ENCODE measurements at places on chromosomes 3 and 15.

- DNase-seq: no peak
Observed at GRCh38 chr3:130543322-130543721, 26.3 kb downstream of the COL6A6 start.

DNA sequence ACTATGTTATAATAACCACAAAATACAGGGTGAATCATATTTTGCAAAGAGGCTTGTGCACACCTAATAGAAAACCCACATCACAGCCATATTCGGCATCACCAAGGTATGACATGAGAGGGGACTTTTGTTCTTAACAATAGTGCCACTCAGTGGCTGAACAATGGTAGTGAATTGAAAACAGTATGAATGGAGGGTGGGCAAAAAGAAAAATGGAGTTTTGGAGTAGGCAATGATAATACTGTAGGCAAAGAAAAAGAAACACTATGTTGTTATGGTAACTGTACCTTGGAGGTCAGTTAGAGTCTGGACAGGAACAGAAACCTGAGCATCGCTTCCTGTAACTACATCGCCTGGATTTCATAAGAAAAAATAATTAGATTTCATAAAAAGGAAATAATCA is 348.6 kb downstream of the PLCL2 start:
- DNase-seq: peak; percentile 1

DNA sequence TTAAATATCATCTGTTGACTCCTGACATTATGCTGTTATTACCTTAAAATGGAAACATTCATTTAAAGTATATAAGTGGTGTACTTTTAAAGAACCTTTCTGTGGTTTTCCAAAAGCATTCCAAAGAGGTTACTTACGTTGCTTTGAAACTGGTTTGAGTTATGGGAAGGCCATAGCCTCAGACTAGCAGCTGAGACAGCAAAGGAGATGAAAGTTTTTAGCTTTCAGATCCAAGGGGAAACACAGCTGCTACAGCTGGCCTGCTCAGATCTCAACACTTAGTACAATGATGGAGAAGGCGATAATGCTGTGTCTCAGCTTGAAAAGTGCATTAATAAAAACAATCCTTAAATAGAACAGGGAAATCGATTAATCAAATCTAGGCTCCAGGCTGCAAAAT is 921.1 kb downstream of the ROBO1 start:
- no peak for DNase-seq

GRCh38 chr3:71069797-71070196 is 513.7 kb downstream of the FOXP1 start:
- DNase-seq: peak; percentile 47

DNA sequence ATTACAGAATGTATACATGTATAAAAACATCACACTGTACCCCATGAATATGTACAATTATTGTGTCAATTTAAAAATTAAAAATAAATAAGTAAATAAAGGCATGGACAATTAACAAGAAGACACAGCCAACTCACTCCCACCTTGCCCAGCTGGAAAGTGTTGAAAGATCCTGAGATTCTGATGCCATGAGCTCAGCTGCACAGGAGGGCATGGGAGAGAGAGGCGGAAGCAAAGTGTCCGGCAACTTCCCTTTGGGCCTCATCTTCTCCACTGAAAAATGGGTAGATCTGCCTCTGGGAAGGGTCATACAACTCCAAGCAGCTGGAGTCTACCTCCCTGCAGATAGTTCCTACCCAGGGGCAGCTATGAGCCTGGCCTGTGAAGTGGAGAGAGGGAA is 277.3 kb downstream of the UACA start:
- no peak for DNase-seq

DNA sequence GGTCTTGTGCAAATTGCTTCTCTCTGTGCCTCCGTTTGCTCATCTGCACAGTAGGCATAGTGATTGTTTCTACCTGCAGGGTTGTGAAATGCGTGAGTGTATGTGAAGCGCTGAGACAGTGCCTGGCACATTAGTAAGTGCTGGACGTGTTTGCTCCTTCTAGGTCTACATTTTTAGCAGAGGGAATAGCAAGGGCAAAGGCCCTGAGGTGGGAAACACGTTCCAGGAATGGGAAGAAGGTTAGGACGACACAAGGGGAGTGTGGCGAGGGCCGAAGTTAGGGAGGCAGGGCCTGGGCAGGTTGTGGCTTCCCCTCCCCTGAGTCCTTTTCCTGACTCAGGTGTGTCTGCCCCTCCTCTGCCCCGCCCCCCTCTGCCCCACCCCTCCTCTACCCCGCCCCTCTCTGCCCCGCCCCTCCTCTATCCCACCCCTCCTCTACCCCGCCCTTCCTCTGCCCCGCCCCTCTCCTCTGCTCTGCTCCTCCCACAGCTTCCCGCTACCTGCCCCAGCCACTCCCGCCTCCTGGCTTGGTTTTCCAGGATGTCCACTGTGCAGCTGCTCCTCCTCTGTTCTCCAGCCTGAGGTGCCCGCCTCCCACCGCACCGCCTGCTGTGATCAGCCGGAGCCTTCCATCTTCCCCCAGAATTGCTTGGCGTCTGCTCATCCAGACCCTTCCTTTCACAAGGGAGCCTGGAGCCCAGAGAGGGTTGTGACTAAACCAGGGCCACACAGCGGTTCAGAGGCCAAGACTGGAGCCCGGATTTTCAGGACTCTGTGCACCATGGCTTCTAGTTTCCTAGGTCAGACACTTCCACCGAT is 31.1 kb upstream of the SMAD6 start:
- DNase-seq: peak; percentile 52

DNA sequence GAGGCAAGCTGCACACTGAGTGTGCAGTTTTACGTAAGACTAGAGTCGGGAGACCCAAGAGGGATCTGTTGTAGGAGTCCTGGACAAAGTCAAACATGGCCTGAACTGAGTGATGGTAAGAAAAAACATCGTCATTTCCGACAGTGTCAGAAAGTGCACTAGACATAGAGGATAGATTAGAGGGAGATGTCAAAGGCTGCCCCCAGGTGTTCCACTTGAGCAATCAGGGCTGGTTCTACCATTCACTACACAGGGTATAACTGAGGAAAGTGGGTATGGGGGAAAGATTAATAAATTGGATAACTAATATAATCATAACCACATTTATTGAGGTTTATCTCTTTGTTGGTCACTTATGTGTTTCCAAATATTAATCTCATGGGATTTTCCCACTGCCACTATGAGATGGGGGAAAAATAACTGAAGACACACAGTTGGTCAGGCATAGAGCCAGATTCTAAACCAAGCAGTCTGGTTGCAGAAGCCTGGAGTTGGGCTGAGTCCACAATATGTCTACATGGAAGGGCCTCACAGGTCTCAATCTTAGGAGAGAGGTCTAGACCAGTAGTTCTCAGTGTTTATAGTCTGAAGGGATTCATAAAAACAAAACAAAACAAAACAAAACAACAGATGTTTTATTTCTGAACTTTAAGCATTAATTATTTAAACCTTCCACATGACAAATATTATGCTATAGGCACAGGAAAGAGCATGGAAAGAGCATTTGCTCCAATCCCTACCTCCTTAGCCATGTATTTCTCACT is 766.5 kb downstream of the NTRK3 start:
- DNase-seq: no peak

- peak; percentile 3 for DNase-seq
Observed at GRCh38 chr3:129161860-129162271, 1.0 kb upstream of the ISY1 start.

DNA sequence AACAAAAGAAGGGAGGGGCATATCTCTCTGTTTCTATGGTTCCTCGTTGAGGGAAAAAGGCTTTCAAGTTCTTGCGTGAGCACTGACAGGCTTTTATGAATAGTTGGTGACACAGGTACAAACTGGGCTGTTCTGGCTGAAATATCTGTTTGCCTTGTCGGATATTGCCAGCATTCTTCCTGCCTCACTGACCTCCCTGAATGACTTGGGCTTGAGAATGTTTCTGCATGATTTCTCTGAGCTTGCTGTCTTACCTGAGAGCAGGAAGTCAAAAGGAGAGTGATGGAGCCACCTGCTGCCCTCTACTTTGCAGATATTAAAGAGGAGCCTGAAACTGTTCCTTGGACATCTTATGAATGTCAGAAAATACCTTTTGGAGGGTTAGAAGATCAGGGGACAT is 4.8 kb downstream of the GCNT3 start:
- DNase-seq: no peak

- no peak for DNase-seq
Observed at GRCh38 chr3:122913539-122914100, 113.9 kb downstream of the SEMA5B start.

DNA sequence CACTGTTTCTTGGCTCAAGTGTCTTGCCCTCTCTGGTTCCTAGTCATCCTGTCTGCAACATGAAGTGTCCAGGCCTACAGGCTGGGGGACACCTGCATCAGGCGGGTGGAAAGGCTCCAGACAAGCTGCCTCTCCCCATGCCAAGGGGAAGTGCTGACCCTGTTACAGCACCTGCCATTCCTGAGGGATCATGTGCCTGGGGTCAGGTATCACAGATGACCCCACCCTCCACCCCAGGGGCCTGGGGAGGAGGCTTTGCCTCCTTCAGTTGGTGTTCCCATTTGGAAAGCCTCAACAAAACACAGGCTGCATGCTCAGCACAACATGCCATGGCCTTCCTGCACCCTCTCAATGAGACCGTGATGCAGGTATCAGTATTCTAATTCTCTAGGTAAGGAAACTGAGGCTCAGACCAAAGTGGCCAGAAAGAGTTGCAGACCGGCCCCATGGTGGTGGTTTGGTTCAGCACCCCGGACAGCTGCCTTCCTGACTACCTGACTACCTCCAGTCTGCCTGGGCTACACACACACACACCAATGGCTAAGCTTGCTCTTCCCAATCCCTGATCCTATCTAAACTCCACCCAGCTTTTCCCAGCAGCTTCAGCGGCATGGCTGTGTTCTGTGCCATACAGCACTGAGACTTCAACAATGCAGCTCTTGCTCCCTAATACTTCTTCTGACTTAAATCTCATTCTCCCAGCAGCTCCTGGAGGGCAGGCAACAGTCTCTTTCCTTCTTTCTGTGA is 69.7 kb upstream of the LINGO1 start:
- no peak for DNase-seq

DNA sequence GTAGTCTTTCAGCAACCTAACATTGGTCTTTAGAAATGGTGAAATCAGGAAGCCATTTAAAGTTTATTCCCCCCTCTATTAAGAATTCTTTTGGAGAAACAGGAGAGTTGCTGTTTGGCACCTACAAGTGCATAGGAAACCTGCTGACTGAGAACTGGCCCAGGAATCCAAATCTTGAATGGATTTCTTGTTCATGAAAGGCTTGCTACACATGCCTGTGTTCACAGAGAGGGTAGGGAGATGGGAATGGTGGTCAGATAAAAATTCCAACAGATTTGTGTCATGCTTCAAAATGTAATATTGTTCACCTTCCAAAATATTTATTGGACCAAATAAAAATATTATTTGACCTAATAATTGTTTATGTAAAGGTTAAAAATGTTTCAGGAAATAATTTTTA is 24.2 kb upstream of the ZPLD1 start:
- no peak for DNase-seq

DNA sequence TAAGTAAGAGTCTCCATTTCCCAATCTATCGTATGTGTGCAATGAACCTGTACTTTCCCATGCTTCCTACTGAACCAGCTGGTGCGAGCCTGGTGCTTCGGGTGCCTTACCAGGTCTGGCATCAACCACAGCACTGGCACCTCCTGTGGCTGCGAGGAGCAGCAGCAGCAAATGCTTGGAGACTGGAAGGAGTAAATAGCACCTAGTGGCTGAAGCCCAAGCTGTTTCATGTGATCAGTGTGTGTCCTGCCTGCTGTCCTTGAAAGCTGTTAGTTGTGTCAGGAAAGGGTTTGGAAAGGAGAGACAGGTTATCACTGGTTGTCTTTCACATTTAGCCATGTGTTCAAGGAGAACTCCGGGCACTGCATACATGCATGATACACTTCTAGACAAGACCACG is 31.8 kb downstream of the PCOLCE2 start:
- DNase-seq: peak; percentile 64

DNA sequence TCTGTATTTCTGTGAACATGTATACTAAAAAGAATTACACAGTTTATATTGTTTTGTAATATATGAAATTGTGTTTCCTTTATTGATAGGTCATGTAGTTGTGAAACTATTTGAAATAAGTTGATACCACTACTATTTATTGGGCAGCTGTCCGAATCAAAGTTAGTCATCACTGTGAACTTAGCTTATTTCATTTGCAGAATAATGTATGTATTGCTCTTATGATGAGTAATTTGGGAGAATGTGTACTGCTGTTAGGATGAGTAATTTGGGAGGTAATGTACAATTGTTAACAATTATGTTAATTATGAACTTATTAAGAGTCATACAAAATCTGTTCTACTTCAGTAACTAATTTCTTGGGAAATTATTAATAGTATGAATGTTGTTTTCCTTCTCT is 22.2 kb downstream of the FXR1 start:
- no peak for DNase-seq

GRCh38 chr15:61682891-61683735 is 377.1 kb downstream of the VPS13C start:
- DNase-seq: no peak

DNA sequence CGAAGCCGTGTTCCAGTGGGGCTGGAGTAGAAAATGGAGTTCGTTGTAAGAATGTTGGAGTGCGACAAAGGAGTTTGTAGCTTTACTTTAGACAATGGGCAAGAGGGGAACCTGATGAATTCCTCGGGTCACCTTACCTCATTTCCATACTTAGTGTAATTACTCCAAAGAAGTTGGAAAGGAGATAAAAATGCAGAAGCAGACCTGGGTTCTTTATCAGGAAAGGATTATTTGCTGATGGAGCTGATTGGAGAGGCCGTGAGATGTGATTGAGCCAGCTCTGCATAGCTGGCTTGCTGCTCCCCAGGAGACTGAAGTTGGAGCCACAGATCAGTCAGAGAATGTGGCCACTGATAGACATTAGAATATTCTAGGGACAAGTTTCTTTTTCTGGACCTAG is 33.4 kb upstream of the TBL1XR1 start:
- DNase-seq: no peak

- no peak for DNase-seq
Observed at GRCh38 chr3:168025076-168025475, 70.6 kb downstream of the GOLIM4 start.

- peak; percentile 33 for DNase-seq
Observed at GRCh38 chr15:65819563-65819960, 27.5 kb upstream of the DENND4A start.

DNA sequence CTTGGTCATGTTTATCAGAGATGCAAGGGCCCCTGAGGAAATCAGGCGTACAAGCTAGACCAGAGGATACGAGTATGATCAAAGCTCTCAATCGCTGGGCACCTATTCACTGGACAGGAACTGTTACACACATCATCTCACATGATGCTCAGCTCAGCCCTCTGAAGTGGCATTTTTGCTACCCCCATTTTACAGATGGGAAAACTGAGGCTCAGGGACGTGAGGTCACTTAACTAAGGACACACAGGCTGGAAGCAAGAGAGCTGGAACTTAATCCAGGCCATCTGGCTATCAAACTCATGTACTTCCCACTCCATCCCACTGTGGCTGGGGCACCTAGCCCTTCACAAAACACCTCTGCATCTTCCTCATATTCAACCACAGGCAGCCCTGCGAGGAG is 72.9 kb upstream of the SLC6A1 start:
- no peak for DNase-seq

DNA sequence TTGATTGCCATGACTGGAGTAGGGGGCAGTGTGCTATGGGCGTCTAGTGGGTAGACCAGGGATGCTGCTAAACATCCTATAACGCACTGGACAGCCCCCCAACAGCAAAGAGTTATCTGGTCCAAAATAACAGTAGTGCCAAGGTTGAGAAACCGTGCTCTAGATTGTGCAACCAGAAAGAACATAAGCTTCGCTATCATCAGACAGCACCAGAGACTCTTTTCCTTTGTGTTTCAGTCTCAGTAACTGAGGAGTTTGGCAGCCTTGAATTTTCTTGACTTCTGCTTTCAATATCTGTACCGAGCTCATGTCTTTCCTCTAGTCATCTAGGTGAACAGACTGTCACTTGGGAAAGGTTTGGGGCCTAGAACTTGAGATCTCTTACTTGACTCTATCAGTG is 8.8 kb downstream of the ARID3B start:
- no peak for DNase-seq
